Breast epithelium (tissue), 4 donors: ENCODE measurements at places on chromosomes 3 and 15.
A peak's percentile ranks its signal among the peaks of the same experiment; 100 is the strongest.

DNA sequence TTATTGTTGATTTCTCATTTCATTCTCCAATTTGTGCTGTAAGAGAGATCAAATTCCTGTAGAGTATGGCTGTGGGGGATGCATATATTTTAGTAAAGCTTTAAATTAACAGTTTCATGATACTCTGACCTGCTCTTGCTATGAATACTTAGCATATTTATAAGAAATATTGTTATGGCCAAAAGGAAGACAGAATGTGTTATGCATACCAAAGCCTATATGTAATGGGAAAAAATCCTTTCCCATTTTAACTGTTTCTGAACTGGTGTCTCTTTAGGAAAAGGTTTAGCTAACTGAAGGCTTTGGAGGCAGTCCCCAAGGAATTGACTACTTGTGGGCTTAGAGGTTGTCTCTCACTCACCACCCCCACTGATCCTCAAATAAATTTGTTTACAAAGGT, 59.2 kb downstream of the CADPS start:
- H3K4me3 ChIP-seq: no peak overlapping the region
- H3K27me3 ChIP-seq: no peaks in the 10 kb centered on the region
- no peaks in the 10 kb centered on the region for H3K36me3 ChIP-seq
- no peak overlapping the region for H3K27ac ChIP-seq

DNA sequence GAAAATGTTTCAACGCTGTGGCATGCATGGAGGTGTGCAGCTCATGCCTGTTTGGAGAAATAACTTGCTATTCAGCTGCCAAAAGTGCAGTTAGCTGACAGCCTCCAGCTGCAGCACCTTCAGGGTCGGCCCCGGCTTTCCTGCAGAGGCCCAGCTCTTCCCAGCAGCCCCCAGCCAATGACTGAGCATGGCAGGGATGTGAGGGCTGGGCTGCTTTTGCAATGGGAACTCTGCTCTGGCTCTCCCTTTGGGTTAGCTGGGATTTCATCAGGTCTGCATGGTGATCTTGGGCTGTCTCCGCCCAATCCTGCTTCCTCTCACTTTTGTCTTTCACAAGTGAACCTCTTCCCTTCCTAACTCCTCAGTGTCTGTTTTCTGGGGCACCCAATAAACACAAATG, 396.6 kb downstream of the EPHB1 start:
- DNase-seq: no peak
- H3K27ac ChIP-seq: no peak overlapping the region
- H3K4me1 ChIP-seq: no peaks in the 10 kb centered on the region
- no peaks in the 10 kb centered on the region for H3K36me3 ChIP-seq

GRCh38 chr15:74793135-74794028, 11.5 kb downstream of the CSK start:
- no peak overlapping the region for H3K4me3 ChIP-seq
- no peak for DNase-seq
- H3K36me3 ChIP-seq: no peaks in the 10 kb centered on the region
- H3K27me3 ChIP-seq: no peaks in the 10 kb centered on the region

DNA sequence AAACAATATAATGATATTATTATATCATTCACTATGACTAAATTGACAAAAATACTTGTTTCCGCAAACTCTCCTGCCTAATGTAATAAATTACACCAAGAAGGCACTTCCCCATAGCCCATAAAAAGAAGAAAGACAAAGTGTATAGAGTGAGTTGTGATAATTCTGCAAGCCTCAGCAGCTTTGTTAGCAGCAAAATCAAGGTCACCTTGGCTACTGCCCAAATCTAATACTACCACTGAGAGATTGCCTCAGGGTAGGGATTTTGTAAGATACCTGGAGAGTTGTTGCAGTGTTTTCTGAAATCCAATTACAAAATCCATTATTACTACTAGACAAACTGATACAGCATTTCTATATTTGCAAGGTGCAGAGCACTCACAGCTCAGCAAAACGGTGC, 503.5 kb downstream of the FGF12 start:
- H3K4me1 ChIP-seq: no peaks in the 10 kb centered on the region
- no peak overlapping the region for H3K27ac ChIP-seq
- no peak for DNase-seq
- no peaks in the 10 kb centered on the region for H3K36me3 ChIP-seq
- H3K27me3 ChIP-seq: no peaks in the 10 kb centered on the region

DNA sequence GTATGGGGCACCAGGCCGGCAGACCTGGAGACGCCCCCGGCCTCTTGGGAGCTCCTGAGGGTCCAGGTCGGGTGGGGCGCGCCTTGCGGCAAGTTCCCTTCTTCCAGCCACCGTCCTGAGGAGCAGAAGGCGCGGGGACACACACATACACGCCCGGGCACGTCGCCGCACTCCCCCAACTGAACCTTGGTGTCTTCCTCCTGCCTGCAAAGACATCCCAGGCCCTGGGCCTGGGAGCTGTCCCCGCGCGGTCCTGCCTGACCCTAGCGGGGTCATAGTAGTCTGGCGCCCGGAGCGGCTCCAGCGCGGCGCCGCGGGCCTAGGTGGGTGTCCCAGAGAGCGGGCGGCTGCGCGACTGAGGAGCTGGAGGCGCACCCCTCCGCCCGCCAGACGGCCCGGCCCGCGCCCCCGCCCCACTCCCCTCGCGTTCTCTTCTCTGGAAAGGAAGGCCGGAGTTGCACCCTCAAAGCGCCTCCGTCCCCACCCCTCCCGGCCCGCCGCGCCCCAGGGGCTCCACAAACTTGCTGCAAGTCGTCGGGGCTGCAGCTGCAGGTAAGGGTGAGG, 185.9 kb upstream of the LINGO1 start:
- no peak for DNase-seq
- H3K4me3 ChIP-seq: peak overlapping the region; percentile 44
- H3K36me3 ChIP-seq: no peaks in the 10 kb centered on the region
- no peak overlapping the region for H3K27ac ChIP-seq
- no peaks in the 10 kb centered on the region for H3K4me1 ChIP-seq

GRCh38 chr15:83200589-83200988, 7.0 kb downstream of the HDGFL3 start:
- no peaks in the 10 kb centered on the region for H3K4me1 ChIP-seq
- no peak for DNase-seq
- H3K27ac ChIP-seq: no peak overlapping the region
- no peak overlapping the region for H3K4me3 ChIP-seq

DNA sequence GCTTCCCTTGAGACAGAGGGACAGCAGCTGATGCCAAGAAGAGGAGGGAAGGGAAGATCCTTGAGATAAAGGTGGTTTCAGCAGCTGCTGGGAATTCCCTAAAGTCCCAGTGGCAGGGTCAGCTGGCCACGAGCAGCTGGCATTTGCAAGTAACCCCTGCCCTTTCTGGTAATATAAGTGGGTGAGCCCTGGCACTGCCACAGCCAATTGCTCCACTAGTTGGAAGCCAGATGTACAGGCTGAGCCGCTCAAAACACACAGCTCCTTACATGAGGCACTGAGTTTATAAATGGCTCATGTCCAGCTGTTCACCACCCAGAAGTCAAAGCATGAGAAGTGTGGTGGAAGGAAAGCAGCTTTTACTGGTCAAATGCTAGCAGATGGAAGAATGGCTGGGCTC, 35.4 kb downstream of the PRR20G start:
- H3K36me3 ChIP-seq: no peaks in the 10 kb centered on the region
- H3K4me1 ChIP-seq: no peaks in the 10 kb centered on the region
- H3K27me3 ChIP-seq: no peaks in the 10 kb centered on the region
- no peak overlapping the region for H3K27ac ChIP-seq
- no peak for DNase-seq

DNA sequence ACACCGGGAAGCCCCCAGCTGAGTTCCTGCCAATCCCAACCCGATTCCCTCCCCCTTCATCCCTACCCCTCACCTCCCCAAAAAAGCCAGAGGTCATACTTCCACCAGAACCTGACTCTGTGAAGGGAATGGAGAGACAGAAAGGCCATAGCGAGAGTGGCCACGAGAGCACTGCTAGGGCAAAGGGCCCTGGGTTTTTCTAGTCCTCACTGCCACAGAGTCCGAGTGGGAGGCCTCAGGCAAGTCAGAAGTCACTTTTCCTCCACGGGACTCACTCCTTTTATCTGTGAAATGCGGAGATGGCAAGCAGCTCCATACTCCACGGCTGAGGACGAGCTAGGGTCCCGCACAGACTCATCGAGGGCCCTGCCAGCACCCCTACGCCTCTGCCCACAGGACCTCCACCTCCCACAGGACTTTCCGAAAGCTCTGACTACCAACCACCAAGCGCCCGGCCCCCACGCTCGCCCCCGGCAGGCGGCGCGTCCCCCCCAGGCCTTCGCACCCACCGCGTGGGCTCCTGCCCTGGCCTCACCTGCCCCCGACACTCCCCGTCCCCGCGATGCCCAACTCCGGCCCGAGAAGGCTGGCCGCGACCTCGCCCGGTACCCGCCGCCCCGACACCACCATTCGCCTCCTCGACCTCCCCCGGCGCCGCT, 792 bp downstream of the ATP13A3 start:
- H3K27me3 ChIP-seq: no peaks in the 10 kb centered on the region
- peak overlapping the region; percentile 96 for H3K27ac ChIP-seq
- DNase-seq: no peak
- H3K36me3 ChIP-seq: no peaks in the 10 kb centered on the region
- peak overlapping the region; percentile 96 for H3K4me3 ChIP-seq

- H3K4me1 ChIP-seq: no peaks in the 10 kb centered on the region
- DNase-seq: no peak
- no peaks in the 10 kb centered on the region for H3K27me3 ChIP-seq
- no peak overlapping the region for H3K4me3 ChIP-seq
Measured at GRCh38 chr3:104437131-104437750, 929.5 kb upstream of the ALCAM start.

DNA sequence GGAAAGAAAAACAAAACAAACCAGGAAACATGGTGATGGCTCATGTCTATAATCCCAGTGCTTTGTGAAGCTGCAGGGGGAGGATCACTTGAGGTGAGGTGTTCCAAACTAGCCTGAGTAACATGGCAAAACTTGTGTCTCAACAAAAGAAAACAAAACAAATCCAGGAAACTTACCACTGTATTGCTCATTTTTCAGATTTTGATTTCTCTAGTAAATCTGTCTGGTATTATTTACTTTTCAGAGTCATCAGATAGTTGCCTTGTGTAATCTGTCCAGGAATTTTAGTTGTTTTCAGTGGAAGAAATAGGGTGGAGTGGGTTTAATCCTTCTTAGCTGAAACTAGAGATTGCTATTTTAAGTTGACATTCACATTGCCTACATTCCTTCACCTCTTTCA, 91.8 kb upstream of the ALCAM start:
- no peak overlapping the region for H3K27ac ChIP-seq
- H3K36me3 ChIP-seq: no peaks in the 10 kb centered on the region
- H3K4me1 ChIP-seq: no peaks in the 10 kb centered on the region
- H3K27me3 ChIP-seq: no peaks in the 10 kb centered on the region
- no peak overlapping the region for H3K4me3 ChIP-seq

- H3K27me3 ChIP-seq: no peaks in the 10 kb centered on the region
- no peak overlapping the region for H3K27ac ChIP-seq
- H3K4me1 ChIP-seq: no peaks in the 10 kb centered on the region
- no peak overlapping the region for H3K4me3 ChIP-seq
- H3K36me3 ChIP-seq: no peaks in the 10 kb centered on the region
Measured at GRCh38 chr15:63884953-63885352, 51.2 kb upstream of the HERC1 start.

GRCh38 chr3:14377838-14378169, 24.6 kb upstream of the SLC6A6 start:
- no peaks in the 10 kb centered on the region for H3K4me1 ChIP-seq
- no peak overlapping the region for H3K4me3 ChIP-seq
- H3K27me3 ChIP-seq: no peaks in the 10 kb centered on the region
- H3K27ac ChIP-seq: no peak overlapping the region

DNA sequence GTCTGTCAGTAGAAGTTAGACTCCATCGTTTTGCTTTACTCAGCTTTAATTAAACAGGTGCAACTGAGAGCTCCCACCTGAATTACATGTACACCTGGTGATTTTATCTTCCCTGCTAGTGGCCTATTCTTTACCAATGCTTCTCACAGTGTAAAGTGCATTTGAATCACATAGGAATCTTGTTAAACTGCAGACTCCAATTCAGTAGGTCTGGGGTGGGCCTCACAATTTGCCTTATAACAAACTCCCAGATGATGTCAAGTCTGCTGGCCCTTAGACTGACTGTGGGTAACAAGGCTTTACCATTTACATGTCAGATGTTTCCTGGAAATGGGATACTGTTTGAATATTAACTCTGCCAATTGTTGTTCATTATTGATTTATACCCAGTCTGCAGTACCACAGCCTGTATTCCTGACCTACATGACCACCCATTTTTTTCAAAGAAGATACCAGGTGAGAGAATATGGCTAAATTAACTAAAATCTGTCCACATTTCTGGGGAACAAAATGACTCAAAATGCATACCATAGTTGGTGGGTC, 37.2 kb downstream of the CMSS1 start:
- no peak for DNase-seq
- no peak overlapping the region for H3K4me3 ChIP-seq
- no peaks in the 10 kb centered on the region for H3K27me3 ChIP-seq
- H3K4me1 ChIP-seq: no peaks in the 10 kb centered on the region
- no peak overlapping the region for H3K27ac ChIP-seq

DNA sequence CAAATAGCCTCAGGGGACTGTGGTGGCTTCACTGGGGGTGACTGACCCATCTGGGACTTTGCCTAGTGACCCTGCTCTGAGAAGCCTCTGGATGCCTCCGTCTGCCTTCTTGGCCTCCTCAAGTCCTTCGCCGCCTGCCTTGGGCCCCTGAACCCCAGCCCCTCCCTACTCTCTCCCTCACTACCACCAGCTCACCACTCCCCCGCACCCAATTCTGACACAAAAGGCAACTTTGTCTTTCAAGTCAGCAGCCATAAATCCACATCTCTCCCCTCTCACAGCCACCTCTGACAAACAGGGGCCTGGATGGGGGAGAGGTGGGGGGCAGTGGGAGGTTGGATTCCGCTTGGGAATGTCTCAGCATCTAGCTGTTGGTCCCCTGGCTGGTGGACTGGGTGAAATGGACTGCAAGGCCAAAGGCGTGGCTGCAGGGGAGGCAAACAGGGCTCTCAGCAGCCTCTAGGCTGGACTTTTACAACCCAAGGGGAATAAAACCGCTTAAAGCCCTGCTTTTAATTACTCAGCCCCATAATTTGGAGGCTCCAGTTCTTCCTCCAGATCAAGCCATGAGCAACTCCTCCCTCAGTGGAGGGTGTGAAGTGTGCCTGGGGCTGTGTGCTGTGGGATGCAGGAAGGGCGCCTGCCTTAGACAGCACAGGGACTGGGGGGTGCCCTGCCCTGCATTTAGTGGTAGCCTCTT, 33.4 kb downstream of the IGDCC3 start:
- no peaks in the 10 kb centered on the region for H3K27me3 ChIP-seq
- H3K27ac ChIP-seq: no peak overlapping the region
- DNase-seq: no peak
- H3K4me1 ChIP-seq: no peaks in the 10 kb centered on the region

DNA sequence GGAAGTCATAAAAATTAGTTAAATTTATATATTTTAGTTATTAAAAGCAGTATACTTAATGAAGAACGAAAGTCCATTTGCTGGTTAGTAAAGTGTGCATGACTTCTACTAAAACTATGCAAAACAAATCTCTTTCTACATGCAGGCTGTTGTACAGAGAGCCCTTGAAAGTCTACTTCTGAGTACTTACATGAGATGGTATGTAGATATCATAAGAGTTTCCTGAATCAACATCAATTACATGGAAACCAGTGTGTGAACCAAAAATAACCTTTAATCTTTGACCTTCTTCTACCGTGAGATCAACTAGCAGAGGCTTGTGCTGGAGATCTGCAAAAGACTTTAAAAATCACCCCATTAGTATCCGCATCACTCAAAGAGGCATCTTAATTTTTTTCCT, 42.1 kb upstream of the SLC2A2 start:
- H3K4me1 ChIP-seq: no peaks in the 10 kb centered on the region
- no peak overlapping the region for H3K4me3 ChIP-seq
- no peaks in the 10 kb centered on the region for H3K27me3 ChIP-seq
- no peaks in the 10 kb centered on the region for H3K36me3 ChIP-seq

GRCh38 chr3:66490214-66490613, 10.6 kb downstream of the LRIG1 start:
- H3K4me3 ChIP-seq: no peak overlapping the region
- no peak for DNase-seq
- no peaks in the 10 kb centered on the region for H3K36me3 ChIP-seq
- H3K27me3 ChIP-seq: no peaks in the 10 kb centered on the region
